ENCODE measurements at places on chromosomes 1 and 21. TPM values are rescaled to one million over a fixed set of nuclear protein-coding genes. Genes with fewer than 3 reads are reported as not detected.

- no peak overlapping the region for H3K4me3 ChIP-seq
- peaks cover 8% of the 10 kb centered on the region for H3K27me3 ChIP-seq
- DNase-seq = no peak
- H3K36me3 ChIP-seq = no peaks in the 10 kb centered on the region
- no peak overlapping the region for H3K27ac ChIP-seq
- peaks cover 7% of the 10 kb centered on the region for H3K4me1 ChIP-seq
These were observed 8.7 kb downstream of the GNAT2 start for GRCh38 chr1:109610609-109611307.

DNA sequence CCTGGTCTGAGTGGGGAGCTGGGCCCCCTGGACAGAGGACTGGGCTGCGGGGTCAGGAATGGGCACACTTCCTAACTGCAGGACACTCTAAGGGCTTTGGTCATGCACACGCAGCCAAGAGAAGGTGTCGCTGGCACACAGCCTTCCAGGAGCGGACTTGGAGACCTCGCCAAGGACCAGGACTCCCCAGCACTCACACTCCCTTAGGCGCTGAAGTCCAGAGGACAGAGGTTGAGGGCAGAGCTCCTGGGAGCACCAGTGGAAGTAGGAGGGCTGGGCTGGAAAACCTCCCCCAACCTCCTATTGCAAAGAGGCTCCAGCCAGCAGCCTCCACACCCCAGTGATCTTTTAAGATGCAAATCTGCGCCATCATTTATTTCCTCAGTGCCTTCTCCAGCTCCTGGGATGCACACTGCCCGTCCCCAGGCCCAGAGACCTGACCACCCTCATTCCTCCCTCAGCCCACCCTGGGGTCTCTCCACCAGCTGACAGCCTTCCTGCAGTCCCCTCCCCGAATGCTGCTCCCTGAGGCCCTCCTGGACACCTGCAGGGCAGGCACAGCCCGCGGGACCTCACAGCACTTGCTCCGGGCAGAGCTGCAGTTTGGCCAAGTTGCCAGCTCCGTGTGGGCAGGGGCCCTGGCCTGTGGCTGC, 3.0 kb downstream of the TSPEAR start:
- no peak for DNase-seq
- no peaks in the 10 kb centered on the region for H3K36me3 ChIP-seq
- peaks cover 87% of the 10 kb centered on the region for H3K27me3 ChIP-seq
- H3K4me3 ChIP-seq = no peak overlapping the region
- peaks cover 30% of the 10 kb centered on the region for H3K4me1 ChIP-seq

- no peaks in the 10 kb centered on the region for H3K27me3 ChIP-seq
- no peaks in the 10 kb centered on the region for H3K36me3 ChIP-seq
- no peak overlapping the region for H3K27ac ChIP-seq
- peaks cover 11% of the 10 kb centered on the region for H3K4me1 ChIP-seq
- DNase-seq = no peak
- no peak overlapping the region for H3K4me3 ChIP-seq
These were observed 47.5 kb upstream of the NTPCR start for GRCh38 chr1:232902774-232903350.

DNA sequence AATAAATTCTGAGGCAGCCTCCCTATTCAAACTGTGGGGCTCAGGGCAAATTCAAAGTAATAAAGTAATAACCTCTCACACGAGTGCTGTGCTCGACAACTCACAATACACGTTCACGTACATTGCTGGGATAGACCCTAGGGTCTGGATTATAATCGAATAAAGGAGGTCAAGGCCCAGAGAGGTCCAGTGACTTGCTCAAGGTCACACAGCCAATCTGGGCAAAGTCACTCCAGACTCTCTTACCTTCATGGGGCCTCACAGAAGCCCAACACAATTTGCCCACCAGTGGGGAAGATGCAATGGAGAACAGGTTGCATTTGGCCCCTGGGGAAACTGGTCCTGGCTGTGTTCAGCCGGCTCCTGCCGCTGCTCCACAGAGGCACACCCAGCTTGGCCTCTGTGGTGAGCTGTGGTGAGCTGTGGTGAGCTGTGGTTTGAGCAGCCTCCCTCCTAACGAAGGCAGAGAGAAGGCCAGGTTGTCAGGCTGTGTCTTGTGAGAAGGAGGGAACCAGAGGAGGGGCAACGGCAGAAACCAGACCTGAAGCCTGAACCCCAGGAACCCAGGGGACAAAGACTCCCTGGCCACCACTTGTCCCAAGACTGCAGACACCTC, 35.1 kb downstream of the NUAK2 start:
- DNase-seq = no peak
- H3K27me3 ChIP-seq = no peaks in the 10 kb centered on the region
- H3K27ac ChIP-seq = peak overlapping the region; percentile 15

DNA sequence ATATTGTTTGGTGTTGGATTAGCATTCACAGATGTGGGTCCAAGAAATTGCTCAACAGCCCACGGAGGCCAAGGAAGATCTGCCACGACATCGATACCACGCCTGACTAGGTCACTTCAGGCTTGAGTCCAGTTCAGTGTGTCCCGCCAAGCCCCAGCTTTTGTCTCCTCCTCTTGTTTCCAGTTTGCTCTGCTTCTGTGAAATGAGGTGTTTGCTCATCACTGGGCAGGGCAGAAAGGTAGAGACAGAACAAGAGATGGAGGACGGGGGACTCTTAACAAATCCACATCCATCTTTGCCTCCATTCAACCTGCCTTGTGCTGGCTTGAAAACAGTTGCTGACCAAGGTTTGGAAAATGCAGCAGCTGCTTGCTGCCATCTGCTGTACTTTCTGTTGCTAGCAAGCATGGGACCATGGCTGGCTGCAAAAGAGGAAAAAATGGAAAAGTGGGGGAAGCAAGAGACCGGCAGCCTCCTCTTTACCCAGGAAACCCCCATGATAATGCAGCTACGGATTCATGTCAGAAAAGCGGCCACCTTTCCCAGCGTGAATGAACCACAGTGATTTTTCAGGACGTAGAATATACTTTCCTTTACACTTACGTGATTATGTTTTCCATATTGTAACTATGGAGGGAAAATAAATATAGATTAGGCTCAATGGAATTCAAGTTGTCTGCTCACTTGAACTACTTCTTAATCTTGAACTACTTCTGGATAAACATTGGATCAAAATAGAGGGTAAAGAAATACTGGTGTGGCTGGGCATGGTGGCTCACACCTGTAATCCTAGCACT, 80.2 kb upstream of the GREM2 start:
- DNase-seq = peak; percentile 69
- H3K4me1 ChIP-seq = peaks cover 4% of the 10 kb centered on the region
- no peaks in the 10 kb centered on the region for H3K27me3 ChIP-seq
- no peak overlapping the region for H3K27ac ChIP-seq

DNA sequence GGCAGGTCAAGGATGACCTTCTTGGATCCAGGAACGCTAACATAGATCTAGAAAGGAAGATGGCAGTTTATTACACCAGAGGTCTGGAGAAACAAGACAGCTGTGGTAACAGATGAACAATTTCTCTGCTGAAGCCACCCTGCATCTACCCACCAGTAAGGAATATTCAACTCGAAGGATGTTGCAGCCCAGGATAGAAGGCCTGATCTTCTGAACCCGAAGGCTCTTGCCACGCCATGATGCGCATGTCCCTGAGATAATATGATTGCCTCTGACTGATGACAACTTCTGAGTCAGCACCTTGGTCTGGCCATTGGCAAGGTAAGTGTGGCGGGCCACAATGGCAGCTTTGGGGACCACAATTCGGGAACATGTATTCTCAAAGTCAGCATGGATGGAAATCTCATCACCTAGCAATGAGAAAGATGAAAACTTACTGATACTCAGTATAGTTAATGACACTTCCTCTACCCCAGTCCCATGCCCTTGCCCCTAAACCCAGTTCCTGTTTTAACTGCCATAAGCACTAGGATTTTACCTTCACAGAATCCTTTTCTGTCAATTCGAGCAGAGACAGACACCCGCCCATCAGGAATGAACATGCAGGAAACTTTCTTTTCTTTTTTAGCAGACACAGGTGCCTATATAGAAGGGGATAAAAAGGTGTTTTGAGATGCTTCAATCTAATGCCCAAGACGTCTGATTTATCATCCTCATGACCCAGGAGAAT, 1.8 kb downstream of the TXNIP start:
- H3K27me3 ChIP-seq = no peaks in the 10 kb centered on the region
- H3K4me3 ChIP-seq = peak overlapping the region; percentile 100
- peaks cover 14% of the 10 kb centered on the region for H3K36me3 ChIP-seq
- H3K27ac ChIP-seq = peak overlapping the region; percentile 91

GRCh38 chr1:214551436-214552173, at the start of gene PTPN14:
Gene PTPN14, minus strand, starts transcription at chr1:214551602. Its CDS starts 86,799 bp downstream, at chr1:214464803.
- DNase-seq = peak; percentile 99
- H3K4me3 ChIP-seq = peak within 1 kb of the TSS; percentile 71
- H3K27me3 ChIP-seq = no peaks in the 10 kb centered on the region
- H3K36me3 ChIP-seq = no peaks in the 10 kb centered on the region
- peaks cover 8% of the 10 kb centered on the region for H3K4me1 ChIP-seq

DNA sequence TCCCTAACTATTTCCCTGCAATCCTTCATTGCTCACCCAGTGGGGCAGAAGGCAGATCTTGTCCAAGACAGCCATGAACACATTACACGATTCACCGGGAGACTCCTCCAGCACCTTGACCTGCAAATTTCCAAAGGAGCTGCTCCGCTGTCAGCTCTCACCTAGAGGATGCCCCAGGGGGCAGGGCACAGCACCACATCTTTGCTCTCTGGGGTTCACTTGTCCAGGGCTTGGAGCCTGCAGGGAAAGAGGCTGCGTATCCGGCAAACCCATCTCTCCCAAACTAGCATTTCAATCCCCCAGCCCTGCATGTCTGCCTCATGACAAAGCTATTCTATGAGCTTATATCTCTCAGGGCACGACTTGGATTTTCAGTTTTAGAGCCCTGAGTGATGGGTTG, 35.1 kb upstream of the OLIG2 start:
- H3K4me1 ChIP-seq = no peaks in the 10 kb centered on the region
- DNase-seq = no peak
- no peaks in the 10 kb centered on the region for H3K36me3 ChIP-seq
- H3K27ac ChIP-seq = no peak overlapping the region

GRCh38 chr1:115564201-115564600, 77.6 kb upstream of the VANGL1 start:
- H3K4me1 ChIP-seq = no peaks in the 10 kb centered on the region
- no peak overlapping the region for H3K4me3 ChIP-seq
- no peaks in the 10 kb centered on the region for H3K36me3 ChIP-seq

- H3K27ac ChIP-seq = no peak overlapping the region
- H3K4me3 ChIP-seq = no peak overlapping the region
- DNase-seq = no peak
- H3K36me3 ChIP-seq = no peaks in the 10 kb centered on the region
- H3K4me1 ChIP-seq = no peaks in the 10 kb centered on the region
These were observed 231.7 kb upstream of the ZRANB2 start for GRCh38 chr1:71312545-71312944.

DNA sequence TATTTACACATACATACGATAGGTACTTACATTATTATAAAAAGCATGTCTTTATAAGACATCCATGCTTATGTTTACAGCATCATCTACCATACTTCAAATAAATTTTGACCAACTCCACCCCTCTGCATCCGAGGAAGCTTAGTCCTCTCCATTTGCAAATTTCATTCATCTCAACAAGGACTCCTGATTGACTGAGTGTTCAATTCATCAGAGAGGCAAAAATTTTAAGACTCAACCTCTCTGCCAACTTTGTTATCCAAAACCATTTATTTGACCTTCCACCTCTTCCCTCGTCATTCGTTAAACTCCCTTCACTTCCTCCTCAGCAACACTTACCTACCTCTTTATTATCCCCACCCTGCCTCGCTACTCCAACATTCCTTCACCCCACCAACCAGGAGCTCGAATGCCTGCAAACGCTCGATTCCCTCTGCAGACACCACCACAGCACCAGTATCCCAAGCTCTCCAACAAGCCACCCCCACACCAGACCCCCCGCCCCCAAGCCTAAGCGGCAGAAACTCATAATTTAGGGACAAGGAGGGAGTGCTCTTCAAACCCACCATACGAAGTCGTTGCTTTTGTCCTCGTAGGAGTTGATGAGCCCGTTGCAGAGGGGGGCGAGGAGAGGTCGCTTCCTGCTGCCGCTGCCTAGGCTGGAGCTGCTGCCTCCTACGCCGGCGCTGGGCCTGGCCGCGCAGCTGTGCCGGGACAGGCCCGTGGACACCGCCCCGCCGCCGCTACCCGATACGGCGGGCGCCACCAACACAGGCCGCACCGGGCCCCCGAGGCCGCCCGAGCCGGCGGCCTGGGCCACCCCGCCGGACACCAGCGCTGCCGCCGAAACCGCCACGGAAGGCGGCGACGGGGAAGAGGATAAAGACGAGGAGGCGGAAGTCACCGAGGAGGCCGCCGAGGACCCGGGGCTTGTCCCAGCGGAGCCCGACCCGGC, 803 bp downstream of the COP1 start:
- H3K27ac ChIP-seq = peak overlapping the region; percentile 99
- no peaks in the 10 kb centered on the region for H3K36me3 ChIP-seq
- H3K4me1 ChIP-seq = peaks cover 9% of the 10 kb centered on the region
- H3K27me3 ChIP-seq = no peaks in the 10 kb centered on the region
- H3K4me3 ChIP-seq = peak overlapping the region; percentile 94
- DNase-seq = peak; percentile 60

- DNase-seq = no peak
- peaks cover 48% of the 10 kb centered on the region for H3K36me3 ChIP-seq
- H3K27ac ChIP-seq = no peak overlapping the region
- H3K4me3 ChIP-seq = no peak overlapping the region
- peaks cover 11% of the 10 kb centered on the region for H3K4me1 ChIP-seq
- no peaks in the 10 kb centered on the region for H3K27me3 ChIP-seq
These were observed 3.3 kb upstream of the HMGN2 start for GRCh38 chr1:26468911-26469310.

DNA sequence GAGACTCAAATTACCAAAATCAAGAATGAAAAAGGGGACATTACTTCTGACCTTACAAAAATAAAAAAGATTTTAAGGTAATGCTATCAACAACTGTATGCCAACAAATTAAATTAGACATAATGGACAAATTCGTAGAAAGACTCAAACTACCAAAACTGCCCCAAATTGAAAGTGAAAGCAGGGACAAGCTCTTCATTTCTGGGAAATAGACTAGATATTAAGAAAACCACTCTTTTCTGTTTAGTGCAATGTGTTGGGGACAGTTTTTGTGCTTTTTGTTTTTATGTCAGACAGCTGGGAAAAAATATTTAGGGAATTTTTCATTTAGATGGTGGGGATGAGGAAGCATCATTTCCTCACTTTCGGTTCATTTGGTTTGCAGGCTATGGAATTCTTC, 4.9 kb upstream of the GBP1 start:
- H3K36me3 ChIP-seq = no peaks in the 10 kb centered on the region
- H3K27ac ChIP-seq = no peak overlapping the region
- no peaks in the 10 kb centered on the region for H3K4me1 ChIP-seq
- no peaks in the 10 kb centered on the region for H3K27me3 ChIP-seq
- peak; percentile 17 for DNase-seq

- H3K4me3 ChIP-seq = no peak overlapping the region
- H3K4me1 ChIP-seq = peaks cover 10% of the 10 kb centered on the region
- no peaks in the 10 kb centered on the region for H3K27me3 ChIP-seq
- H3K36me3 ChIP-seq = no peaks in the 10 kb centered on the region
- H3K27ac ChIP-seq = no peak overlapping the region
These were observed 72.3 kb upstream of the NTPCR start for GRCh38 chr1:232878086-232878485.

DNM3 gene
- total RNA-seq = 7.3 TPM

A3GALT2 gene
- total RNA-seq = not detected

FAM72D gene
- total RNA-seq = 0.60 TPM

SUSD4 gene
- total RNA-seq = 6.5 TPM

HCRTR1 gene
- 0.14 TPM for total RNA-seq

CSF3R gene
- total RNA-seq = 129 TPM

NGF gene
- 0.40 TPM for total RNA-seq

All from lung (tissue), 17 donors.